Stimulated activated CD8-positive, alpha-beta memory T cell treated with anti-CD3 and anti-CD28 coated beads, Interleukin-4, amount 100 ng/mL, for 4 hours (primary cell): ENCODE measurements at places on chromosomes 13 and 19.

- no peak for DNase-seq
These were observed 3.6 kb downstream of the FOXO1 start for GRCh38 chr13:40662866-40663265.

DNA sequence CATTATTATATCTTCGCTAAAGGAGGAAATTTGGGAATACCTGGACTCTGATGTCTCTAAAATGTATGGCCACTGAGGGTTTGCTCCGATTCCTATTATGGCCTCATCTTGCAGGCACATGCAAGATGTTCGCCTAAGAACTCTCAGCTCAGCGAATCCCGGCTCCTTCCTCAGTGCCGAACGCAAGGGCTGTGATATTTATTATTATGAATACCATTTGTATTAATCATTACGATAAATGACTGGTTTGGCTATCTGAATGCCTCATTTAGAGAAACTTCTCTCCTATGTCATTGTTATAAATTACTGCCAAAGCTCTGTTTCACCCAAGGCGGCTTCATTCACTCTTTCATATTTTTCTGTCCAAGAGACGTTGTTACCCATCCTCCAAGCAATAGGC lies 369.7 kb upstream of the TSHZ3 start:
- DNase-seq: no peak

DNA sequence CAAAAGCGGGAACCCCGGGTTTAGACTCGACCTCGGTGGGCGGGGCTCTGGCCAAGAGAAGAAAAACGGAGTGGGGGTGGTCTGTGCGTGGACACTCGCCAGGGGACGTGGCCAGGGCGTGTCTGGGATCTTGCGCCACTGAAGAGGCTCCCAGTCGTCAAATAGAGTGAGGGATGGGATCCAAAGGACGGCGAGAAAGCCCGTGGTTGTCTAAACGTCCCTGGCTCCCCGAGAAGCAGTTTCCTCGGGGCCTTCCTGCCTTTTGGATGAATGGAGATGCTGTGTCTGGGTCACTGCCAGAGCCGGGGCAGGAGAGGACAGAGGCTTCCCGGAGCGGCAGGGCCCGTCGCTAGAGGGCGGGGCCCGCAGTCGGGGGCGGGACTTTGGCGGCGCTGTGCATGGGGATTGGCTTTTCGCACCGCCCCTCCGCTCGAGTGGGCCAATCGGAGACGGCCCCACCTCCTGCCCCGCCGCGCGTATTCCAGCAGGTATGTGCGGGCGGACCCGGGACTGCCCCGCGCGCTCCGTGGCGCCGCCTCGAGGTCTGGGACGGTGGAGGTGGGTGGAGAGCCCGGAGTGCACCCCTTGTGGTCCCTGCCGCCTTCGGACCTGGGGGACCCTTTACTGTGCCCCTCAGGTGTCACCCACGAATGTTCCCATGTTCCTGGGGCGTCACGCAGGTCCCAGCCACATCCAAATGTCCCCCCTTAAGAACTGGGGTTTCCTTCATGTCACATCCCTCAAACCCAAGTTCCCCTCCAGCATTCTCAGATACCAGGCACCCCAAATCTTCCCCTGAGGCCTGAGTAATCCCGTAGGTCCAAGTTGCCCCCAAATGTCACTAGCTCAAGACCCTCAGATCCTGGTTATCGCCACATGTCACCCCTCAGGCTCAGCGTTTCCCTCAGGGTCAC lies 38.3 kb downstream of the ZSWIM4 start:
- DNase-seq: peak; percentile 81

- DNase-seq: no peak
These were observed 486 bp upstream of the ZNF805 start for GRCh38 chr19:57239982-57240310.

DNA sequence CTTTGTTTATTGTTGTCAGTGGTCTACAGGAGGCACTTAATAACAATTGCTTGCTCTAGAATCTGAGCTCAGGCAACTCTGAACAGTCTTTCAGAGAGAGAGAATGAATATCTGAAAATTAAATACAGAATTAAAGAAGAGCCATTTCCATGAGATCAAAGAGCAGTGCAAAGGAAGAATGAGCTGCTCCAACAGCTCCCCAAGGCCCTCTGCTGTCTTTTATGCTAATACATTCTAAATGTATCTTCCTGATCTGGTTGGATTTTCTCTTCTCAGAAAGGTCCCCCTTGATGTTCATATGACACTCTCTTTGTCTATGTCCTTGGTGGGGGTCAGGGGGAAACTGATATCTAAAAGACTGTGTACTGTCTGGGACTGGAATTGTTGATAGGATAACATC lies 1029.6 kb downstream of the PCDH9 start:
- DNase-seq: no peak
